ENCODE measurements at places on chromosomes 1 and 21. TPM values are rescaled to one million over a fixed set of nuclear protein-coding genes. Genes with fewer than 3 reads are reported as not detected.

DNA sequence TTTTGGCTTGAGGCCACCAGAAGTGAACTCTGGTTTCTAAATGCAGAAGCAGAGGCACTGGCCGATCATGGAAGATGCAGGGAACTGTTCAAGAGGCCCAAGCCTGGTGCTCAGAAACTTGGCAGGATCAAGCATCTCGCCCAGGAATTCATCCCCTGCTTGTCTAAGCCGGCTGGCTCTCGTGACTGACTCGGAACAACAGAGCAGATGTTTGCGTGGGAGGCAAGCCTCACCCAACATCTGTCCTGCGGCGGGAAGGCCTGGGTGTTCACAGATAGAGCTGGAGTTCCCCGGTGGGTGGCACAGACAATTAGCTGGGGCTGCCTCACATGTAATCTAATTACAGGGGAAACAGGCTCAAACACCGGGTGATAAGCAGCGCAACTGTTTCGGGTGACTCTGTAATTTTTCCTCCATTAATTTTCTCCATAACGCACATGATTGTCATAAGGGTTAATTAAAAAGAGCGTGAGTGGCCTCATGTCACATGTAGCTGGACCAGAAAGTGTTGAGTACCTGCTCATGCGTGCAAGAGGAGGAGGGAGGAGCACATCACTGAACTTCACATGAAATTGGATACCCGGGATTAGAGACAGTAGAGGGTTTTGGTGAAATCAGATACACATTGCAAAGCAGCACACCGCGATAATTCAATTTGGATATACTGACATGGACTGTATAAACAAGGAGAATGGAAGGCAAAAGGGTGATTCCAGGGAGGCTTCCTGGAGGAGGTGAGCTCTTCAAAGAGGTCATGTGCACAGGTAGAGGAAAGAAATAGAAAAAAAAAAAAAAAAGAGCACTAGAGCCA is 180.0 kb downstream of the ETS2 start:
- no peak for DNase-seq

- DNase-seq, result no peak
Observed at GRCh38 chr1:23897083-23897482, 16.1 kb downstream of the CNR2 start.

DNA sequence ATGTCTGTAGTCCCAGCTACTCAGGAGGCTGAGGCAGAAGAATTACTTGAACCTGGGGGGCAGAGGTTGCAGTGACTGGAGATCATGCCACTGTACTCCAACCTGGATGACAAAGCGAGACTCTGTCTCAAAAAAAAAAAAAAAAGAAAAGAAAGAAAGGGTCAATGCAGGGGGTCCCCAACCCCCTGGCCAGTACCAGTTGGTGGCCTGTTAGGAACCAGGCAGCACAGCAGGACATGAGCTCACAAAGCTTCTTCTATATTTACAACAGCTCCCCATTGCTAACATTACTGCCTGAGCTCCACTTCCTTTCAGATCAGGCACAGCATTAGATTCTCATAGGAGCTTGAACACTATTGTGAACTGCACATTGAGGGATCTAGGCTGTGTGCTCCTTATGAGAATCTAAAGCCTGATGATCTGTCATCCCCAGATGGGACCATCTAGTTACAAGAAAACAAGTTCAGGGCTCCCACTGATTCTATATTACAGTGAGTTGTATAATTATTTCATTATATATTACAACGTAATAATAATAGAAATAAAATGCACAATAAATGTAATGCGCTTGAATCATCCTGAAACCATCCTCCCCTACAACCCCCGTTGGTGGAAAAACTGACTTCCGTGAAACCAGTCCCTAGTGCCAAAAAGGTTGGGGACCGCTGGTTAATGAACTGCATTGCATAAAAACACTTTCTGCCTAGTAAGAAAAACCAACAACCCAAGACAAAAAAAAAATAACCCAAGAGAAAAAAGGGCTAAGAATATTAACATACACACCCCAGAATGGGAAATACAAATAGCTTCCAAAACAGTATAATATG is 2.8 kb downstream of the ZBTB8OS start:
- no peak for DNase-seq

- DNase-seq, result no peak
Observed at GRCh38 chr1:204316164-204316563, 43.6 kb downstream of the PLEKHA6 start.

DNA sequence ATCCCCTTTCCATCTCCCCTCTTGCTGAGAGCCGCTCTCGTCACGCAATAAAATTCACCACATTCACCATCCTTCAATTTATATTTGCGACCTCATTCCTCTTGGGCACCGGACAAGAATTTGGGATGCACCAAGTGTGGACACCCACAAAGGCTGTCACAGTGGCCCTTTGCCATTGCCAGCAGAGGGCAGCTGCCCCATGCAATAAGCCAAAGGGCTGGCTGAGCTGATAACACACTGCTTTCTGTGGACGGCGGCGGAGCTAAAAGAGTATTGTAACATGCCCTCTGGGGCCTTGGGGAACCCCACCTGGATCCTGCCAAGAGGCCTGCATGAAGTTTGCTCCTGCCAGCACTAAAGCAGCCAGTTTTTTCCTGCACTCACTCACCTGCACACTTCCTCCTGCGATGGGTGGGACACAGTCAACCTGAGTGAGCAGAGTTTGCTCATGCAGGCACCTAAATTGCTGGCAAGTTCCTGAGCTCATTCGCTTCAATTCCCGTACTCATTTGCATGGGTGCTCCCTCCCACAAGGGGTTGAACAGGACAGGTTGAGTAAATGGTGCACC is 792.3 kb upstream of the ADAMTS5 start:
- peak; percentile 16 for DNase-seq

Gene HTR6
- not detected for total RNA-seq

Gene RNU5D-1
- not detected for total RNA-seq

All from glutamatergic neuron (in vitro differentiated cells).